ENCODE measurements at places on chromosomes 6 and 20. TPM values are rescaled to one million over a fixed set of nuclear protein-coding genes. Genes with fewer than 3 reads are reported as not detected.

The WFDC12 gene
- total RNA-seq = not detected

The DYNLT2 gene
- 0.62 TPM for total RNA-seq

The SPINT4 gene
- not detected for total RNA-seq

The CEP57L1 gene
- total RNA-seq = 7.3 TPM

The LIME1 gene
- 2.7 TPM for total RNA-seq

The GPSM3 gene
- total RNA-seq = 5.9 TPM

The PACRG gene
- 8.2 TPM for total RNA-seq

The SUMO4 gene
- total RNA-seq = 0.32 TPM

The KHDC1L gene
- total RNA-seq = not detected

The LRRC73 gene
- 1.0 TPM for total RNA-seq

The MYBL2 gene
- 0.84 TPM for total RNA-seq

The OVOL2 gene
- total RNA-seq = not detected

DNA sequence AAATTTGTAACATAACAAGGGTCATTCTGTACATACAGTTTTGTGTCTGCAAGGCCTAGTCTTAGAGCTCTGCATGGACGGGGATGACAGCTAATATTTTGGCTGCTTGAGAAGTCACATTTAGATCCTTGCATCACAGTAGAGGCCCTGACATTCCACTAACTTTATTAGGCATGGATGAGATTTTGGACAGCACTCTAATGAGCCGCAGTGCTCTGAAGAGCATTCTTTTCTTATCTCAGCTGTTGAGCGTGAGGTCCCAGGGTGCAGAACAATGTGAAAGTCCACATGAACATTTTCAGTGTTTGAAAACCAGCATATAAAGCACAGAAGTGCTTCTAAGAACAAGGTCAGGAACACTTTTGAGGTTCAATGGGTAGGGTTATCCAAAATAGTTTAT is 58.9 kb downstream of the IPCEF1 start:
- DNase-seq = no peak

DNA sequence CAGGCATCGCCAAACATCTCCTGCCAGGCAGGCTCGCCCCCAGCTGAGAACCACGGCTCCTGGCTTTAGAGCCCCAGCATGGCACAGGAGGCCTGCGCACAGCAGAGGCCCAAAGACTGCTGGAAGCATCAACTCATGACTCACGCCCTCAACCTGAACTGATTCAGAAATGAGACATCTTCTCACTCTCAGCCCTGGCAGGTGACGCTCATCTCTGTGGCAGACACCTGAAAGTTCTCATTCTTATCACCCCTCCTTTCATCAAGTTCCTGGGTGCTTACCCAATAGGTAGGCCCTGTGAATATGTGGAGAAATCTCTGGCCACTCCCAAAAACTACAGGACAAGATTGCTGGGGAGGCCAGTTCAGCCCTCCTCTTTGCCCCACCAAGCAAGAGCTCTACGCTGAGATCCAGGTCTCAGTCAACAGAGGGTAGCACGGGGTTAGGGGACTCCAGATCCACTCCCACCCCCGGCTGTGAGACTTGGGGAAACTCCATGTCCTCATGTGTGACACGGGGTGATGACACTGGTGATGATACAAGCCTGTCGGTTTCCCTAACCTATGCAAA is 11.3 kb downstream of the NFATC2 start:
- DNase-seq = no peak

- DNase-seq = no peak
Measured at GRCh38 chr20:58584051-58584824, 66.8 kb upstream of the STX16 start.

DNA sequence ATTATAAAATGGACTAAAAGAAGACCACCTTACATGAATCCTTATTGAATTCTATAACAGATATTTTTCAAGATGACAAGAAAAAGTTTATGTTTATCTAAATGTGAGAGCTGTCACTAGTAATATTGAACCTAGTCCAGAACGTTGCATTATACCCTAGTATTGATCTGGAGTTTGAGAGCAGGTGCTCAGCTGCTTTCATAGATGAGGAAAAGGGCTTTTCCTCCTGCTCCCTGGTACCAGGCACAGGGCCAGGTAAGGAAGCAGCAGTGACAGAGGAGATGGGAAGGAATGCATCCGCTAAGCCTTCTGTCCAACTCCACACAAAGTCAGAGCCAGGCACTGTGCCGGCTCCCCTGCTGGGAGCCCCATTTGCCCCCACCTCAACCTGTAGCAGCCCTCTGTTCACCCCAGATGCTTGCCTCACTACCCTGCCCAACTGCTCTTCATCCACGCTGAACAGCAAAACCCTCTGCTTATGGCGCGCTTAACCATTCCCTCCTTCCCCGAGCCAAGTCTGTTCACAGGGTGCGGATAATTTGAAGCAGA is 393.1 kb downstream of the FRK start:
- DNase-seq = no peak

DNA sequence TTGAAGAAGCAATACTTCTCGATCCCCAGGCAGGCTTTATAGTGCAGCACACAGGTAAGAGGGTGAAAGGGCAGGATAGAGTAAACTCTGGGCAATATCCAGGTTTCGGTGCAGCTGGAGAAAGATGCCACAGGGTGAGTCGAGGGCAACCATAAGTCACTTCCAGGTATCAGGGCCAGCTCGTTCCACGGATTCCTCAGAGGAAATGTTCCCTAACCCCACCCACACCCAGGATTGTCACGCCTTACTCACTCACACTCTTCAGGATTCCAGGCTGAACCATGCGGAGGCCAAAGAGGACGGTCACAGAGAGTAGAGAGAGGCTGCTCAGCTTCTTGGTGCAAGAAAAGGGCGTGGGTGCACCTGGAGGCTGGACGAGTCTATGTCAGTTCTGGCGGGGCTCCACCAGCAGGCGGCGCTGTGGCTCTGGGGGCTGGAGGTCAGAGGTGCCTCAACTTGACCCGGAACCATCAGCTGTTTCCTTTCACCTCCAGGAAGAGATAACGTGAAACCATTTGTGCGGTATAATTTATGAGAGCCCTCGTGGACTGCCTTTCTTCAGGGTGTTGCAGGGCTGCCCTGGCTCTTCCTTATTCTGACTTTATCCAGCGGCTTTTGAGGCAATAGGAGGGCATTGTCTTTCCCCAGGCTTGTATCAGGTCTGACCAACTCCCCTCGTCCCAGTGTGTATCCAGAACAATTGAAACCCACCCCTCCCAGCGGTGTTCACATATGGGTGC is 14.5 kb upstream of the WFDC12 start:
- DNase-seq = peak; percentile 49

- peak; percentile 51 for DNase-seq
Measured at GRCh38 chr6:137165375-137166246, 7.8 kb downstream of the IL22RA2 start.

GRCh38 chr6:170438861-170439260 is 114.2 kb downstream of the PSMB1 start:
- no peak for DNase-seq

DNA sequence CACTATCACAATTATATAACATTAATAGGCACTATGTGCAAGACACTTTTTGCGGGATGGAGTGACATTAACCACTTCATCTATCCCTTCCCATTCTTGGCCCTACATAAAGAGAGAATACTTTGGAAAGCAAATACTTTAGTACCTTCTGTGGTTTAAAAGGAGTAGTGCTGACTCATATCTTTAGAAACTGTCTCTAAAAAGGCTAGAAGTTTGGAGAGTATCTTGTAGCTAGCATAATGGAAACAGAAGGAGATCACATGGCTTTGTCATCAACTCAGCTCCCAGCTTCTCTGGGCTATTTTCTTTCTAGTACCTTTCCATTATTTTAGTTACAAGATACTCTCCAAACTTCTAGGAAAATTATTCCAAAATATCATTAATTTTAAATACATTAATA is 157.5 kb downstream of the ADGRG6 start:
- no peak for DNase-seq

- DNase-seq = no peak
Measured at GRCh38 chr6:30175765-30176164, 12.4 kb downstream of the TRIM15 start.

- no peak for DNase-seq
Measured at GRCh38 chr6:2658788-2659187, 91.9 kb downstream of the MYLK4 start.

GRCh38 chr20:34104059-34104458 is 8.0 kb downstream of the EIF2S2 start:
- DNase-seq = no peak

DNA sequence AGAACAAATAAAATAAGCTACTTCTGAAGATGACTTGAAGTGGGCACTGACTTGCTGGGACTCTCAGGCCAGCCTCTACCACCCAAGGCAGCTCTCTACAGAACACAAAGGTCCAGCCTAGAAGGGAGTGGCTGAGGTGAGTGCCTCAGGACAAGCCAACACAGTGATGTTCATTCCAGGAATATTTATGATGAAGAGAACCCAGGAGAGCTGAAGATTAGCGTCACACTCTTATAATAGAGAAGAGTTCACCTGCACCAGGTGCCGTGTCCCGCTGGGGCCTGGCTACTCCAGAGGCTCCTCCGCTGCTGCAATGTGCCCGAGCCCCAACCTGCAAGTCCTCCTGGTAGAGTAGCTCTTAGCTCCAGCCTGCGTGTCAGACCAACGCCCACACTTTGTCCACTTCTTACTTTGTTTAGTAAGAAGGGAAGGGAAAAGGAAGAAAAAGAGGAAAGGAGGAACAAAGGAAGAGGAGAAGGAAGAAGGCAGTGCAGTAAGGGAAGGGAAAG is 182.4 kb upstream of the QKI start:
- no peak for DNase-seq

- DNase-seq = no peak
Measured at GRCh38 chr20:47791084-47791599, 5.9 kb upstream of the SULF2 start.

- no peak for DNase-seq
Measured at GRCh38 chr6:5412663-5413062, 151.3 kb downstream of the FARS2 start.

DNA sequence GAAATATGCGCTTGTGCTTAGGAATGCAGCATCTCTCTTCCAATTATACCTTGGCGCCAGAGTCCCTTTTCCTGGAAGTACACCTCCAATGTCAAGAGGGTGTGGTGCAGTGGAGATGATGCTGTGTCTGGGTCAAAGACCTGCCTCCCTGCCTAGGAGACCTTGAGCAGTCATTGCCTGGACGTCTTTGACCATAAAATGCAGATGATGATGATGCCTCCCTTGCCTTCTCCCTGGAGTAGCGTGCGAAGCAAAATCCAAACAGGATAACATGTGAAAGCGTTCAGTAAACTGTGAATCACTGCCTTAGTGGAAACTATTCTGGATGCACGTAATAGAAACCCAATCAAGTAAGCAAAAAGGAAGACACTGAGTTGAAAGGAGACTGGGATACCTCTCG is 97.4 kb upstream of the ARMC2 start:
- no peak for DNase-seq

- no peak for DNase-seq
Measured at GRCh38 chr20:48620154-48620506, 207.7 kb downstream of the PREX1 start.

GRCh38 chr6:111743862-111744692 is 129.2 kb downstream of the FYN start:
- DNase-seq = no peak

GRCh38 chr6:83417880-83418663 is 12.8 kb downstream of the ME1 start:
- DNase-seq = no peak

GRCh38 chr6:66865771-66866170 is 1158.7 kb upstream of the EYS start:
- no peak for DNase-seq

DNA sequence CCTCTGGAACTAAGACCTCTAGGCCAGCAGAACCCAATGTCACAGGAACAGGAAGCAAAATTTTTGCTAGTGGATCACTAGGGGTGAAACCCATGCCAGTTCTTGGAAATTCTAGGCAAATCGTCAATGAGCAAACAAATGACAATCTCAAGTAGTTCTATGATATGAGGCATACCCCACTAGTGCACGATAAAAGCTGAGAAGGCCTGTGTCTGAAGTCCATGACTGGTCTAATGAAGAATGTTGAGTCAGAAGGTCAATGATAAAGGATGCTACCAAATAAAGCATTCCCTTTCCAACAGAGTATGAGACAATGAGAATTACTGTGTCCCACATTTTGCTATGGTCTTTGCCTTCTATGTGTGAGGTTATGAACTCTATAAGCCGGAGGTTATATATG is 149.4 kb upstream of the NOX3 start:
- DNase-seq = no peak

DNA sequence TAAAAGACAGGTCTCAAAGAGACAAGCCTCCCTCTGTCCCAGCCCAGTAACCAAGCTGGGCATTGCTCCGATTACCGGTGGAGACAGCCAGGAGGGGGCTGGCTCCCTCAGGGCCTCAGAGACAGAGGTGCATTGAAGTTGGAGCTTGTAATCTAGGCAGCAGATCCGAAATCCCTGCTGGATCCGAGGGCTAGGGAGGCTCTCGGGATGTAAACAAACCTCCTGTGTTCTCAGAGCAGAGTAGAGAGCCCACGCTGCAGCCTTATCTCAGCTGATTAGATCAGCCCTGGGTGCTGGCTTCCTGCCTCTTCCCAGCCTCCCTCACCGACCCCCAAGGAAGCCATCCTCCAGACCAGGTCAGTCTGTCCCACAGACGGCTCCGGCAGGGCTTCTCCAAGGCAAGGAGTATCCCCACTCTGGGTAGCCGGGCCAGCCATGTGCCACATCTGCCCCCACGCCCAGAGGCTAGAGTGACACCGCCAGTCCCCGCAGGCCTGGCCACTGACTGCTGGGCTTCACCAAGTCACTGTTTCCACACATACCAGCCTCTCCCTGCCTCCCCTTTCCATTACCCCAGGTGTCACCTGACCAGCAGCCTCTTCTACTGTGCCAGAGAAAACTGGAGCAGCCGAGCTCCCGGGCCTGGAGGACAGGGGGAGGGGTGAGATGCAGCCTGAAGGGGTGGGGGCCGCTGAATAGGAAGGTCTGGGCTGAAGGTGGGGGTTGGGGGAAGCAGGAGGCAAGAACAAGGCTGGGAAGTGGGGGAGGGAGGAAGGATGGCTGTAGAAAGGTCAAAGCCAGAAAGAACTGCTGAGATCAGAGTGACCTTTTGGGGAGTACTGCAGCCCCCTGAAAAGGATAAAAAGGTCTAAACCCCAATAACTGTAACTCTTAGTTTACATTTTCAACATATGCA is 6.0 kb downstream of the SDC4 start:
- DNase-seq = peak; percentile 82

DNA sequence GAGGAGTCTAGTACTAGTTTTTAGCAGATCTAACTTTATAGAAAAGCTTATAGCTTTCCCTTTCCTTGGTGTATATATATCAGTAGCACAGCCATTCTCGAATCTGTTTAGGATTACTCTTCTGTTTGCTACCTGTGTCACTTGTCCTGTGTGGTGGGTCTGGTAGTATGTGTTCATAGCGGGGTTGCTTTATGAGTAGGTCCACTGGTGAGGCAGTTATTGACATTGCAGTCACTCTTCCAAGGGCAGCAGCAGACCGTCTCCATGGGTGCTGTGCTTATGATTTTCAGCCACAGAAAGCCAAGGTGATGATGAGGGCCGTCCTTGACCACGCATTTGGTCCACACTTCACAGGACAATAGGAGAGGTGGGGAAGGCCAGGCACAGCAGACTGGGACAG is 171.5 kb downstream of the CDKAL1 start:
- no peak for DNase-seq

DNA sequence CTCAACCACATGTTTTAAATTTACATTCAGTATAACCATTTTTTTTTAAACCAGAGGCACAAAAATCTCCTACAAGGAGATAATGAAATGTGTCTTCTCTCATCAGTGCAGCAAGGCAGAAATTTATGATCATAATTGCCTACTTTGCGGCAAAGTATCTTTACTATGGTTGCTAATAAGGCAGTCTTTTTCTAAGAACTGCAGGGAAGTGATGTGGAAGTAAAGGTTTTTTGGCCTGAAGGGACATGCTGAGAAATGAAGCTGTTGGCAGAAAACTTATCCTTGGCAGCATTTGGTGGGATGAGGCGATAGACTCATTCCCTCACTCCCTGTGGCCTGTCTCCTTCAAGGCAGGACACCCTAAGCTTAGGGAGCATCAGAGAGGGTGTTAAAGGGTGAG is 48.7 kb downstream of the SCGN start:
- DNase-seq = no peak
